ENCODE measurements at places on chromosomes 16 and 17. TPM values are rescaled to one million over a fixed set of nuclear protein-coding genes. Genes with fewer than 3 reads are reported as not detected.

WSCD1 gene
- polyA plus RNA-seq: 6.8 TPM

SEPTIN1 gene
- 3.9 TPM for polyA plus RNA-seq

TPSB2 gene
- 0.23 TPM for polyA plus RNA-seq

RSKR gene
- polyA plus RNA-seq: 7.5 TPM

FTO gene
- polyA plus RNA-seq: 13.1 TPM

SNX20 gene
- polyA plus RNA-seq: not detected

HOXB7 gene
- polyA plus RNA-seq: not detected

TMEM88 gene
- polyA plus RNA-seq: 0.43 TPM

SEZ6 gene
- 1.0 TPM for polyA plus RNA-seq

HSD17B1 gene
- polyA plus RNA-seq: 1.8 TPM

GAST gene
- not detected for polyA plus RNA-seq

NPIPB9 gene
- polyA plus RNA-seq: 0.71 TPM

CDK5RAP3 gene
- polyA plus RNA-seq: 78.9 TPM

CRYBA1 gene
- not detected for polyA plus RNA-seq

APOH gene
- not detected for polyA plus RNA-seq

FOXL1 gene
- polyA plus RNA-seq: not detected

HSD11B2 gene
- polyA plus RNA-seq: 14.8 TPM

BCO1 gene
- polyA plus RNA-seq: not detected

All from GM23338 (cell line).